Activated B cell treated with CpG ODN at 0.5 μM for 24 hours (primary cell): ENCODE measurements at places on chromosomes 12 and 14. TPM values are rescaled to one million over a fixed set of nuclear protein-coding genes. Genes with fewer than 3 reads are reported as not detected.

Gene PRB2
- total RNA-seq, result not detected in 2 replicates

Gene OTX2
- total RNA-seq, result not detected in 2 replicates

Gene PDZRN4
- not detected in 2 replicates for total RNA-seq

Gene IL22
- total RNA-seq, result not detected in 2 replicates

Gene VPS37B
- 51.4 and 54.1 TPM in 2 replicates for total RNA-seq

Gene ANO2
- total RNA-seq, result not detected in 2 replicates

Gene ACSS3
- total RNA-seq, result not detected in 2 replicates

Gene NFATC4
- 9.4 and 11.2 TPM in 2 replicates for total RNA-seq

Gene FGF6
- total RNA-seq, result not detected in 2 replicates

Gene PRPH
- total RNA-seq, result not detected in 2 replicates

Gene DRAM1
- 9.6 and 11.5 TPM in 2 replicates for total RNA-seq

Gene NABP2
- 27.7 and 31.4 TPM in 2 replicates for total RNA-seq

Gene EID3
- total RNA-seq, result 6.2 TPM in 2 replicates

Gene DNAI7
- total RNA-seq, result 0.15 and 0.27 TPM in 2 replicates

Gene C1QL4
- total RNA-seq, result not detected in 2 replicates

Gene GARIN6
- not detected in 2 replicates for total RNA-seq

Gene TRHDE
- not detected in 2 replicates for total RNA-seq

Gene CELA1
- not detected in 2 replicates for total RNA-seq

Gene FAM90A1
- not detected in 2 replicates for total RNA-seq

Gene CPNE6
- 0.09 TPM in 1 of 2 replicates, not detected in the other for total RNA-seq

Gene CCDC60
- not detected in 2 replicates for total RNA-seq

Gene TAS2R30
- total RNA-seq, result 3.4 and 6.3 TPM in 2 replicates

Gene GPR132
- total RNA-seq, result 43.4 and 48.5 TPM in 2 replicates

Gene PROX2
- 0.07 TPM in 1 of 2 replicates, not detected in the other for total RNA-seq

Gene KRT80
- not detected in 2 replicates for total RNA-seq

Gene KRT85
- total RNA-seq, result not detected in 2 replicates

Gene SLC8A3
- total RNA-seq, result 0.12 and 0.13 TPM in 2 replicates

Gene ASCL1
- total RNA-seq, result 0.07 TPM in 1 of 2 replicates, not detected in the other

Gene MYL2
- not detected in 2 replicates for total RNA-seq

Gene PRIMA1
- total RNA-seq, result not detected in 2 replicates
